ENCODE measurements at places on chromosomes 12 and 14. TPM values are rescaled to one million over a fixed set of nuclear protein-coding genes. Genes with fewer than 3 reads are reported as not detected.
A peak's percentile ranks its signal among the peaks of the same experiment; 100 is the strongest.

The RTL1 gene
- total RNA-seq, result not detected

DNA sequence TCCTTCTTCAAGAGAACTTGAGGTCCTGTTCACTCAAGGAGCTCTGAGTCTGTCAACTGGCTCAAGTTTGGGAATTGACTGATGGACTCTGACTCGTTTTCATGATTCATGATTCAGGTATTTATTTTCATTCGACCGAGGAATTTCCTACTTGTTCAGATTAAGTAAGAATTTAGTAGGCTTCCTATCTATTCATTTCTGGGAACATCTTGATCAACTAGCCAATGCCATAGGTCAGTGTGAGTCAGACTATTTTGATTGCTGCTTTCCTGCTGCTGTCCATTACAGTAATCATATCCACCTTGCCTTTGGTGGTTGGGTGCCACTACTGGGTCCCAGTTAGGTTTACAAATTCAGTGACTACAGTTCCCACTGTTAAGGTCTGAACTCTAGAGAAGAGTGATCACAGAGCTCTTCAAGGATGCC, 6.1 kb downstream of the FAM186A start:
- H3K27me3 ChIP-seq, result no peaks in the 10 kb centered on the region
- H3K36me3 ChIP-seq, result no peaks in the 10 kb centered on the region
- no peaks in the 10 kb centered on the region for H3K4me1 ChIP-seq
- H3K4me3 ChIP-seq, result no peak overlapping the region

The GPR132 gene
- 47.3 TPM for total RNA-seq

DNA sequence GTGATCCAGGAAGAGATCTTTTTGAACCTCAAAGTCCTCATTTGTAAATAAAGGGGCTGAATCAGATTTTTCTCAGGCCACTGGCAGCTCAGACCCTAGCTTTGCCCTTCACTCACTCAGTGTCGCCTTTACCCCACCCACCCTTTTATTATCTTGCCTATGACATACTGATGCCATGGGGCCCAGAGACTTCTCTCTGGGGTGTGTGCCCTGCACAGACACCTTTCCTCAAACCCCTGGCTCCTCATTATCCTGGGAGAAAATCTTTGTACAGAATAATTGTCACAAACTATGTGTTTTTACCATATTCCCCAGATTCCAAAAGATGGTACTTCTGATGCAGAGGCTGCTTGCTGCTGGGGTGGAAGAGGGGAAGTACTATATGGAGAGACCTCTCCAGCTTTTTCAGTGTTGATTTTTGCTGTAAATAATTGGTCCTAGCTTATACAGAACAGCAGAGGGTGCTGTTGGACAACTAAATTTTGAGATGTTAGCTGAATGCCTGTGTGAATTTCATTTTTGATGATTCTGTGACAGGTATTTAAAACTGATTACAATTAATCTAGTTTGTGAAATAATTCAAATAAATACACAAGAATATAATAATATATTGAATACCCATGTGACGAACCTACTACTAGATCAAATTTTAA, 53.9 kb upstream of the DCD start:
- H3K36me3 ChIP-seq, result no peaks in the 10 kb centered on the region
- DNase-seq, result peak; percentile 55
- H3K4me1 ChIP-seq, result no peaks in the 10 kb centered on the region
- no peaks in the 10 kb centered on the region for H3K27me3 ChIP-seq
- H3K4me3 ChIP-seq, result no peak overlapping the region

The CLEC7A gene
- 0.89 TPM for total RNA-seq

DNA sequence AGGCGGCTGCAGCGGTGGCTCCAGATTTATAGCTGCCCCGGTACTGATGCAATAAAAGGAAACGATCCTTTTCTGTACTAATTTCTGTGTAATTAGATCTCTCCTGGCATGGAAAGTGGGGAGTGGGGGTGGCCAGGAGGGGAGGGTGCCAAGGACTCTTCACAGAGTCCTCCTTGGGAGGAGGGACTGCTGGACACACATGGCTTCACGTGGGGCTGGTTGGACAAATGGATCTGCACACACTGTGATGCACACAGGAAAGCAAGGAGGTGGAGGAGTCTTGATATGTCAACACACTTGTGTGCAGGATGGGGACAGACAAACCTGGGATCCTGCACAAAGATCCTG, 23.8 kb upstream of the ATP5MC2 start:
- H3K27ac ChIP-seq, result no peak overlapping the region
- no peak for DNase-seq
- no peaks in the 10 kb centered on the region for H3K36me3 ChIP-seq
- H3K4me3 ChIP-seq, result no peak overlapping the region
- peaks cover 46% of the 10 kb centered on the region for H3K27me3 ChIP-seq
- H3K4me1 ChIP-seq, result peaks cover 23% of the 10 kb centered on the region

The AHNAK2 gene
- total RNA-seq, result 0.06 TPM

- no peak for DNase-seq
- no peaks in the 10 kb centered on the region for H3K36me3 ChIP-seq
- no peak overlapping the region for H3K27ac ChIP-seq
- no peaks in the 10 kb centered on the region for H3K27me3 ChIP-seq
- H3K4me1 ChIP-seq, result no peaks in the 10 kb centered on the region
Observed at GRCh38 chr14:30443368-30444007, 115.5 kb upstream of the G2E3 start.

GRCh38 chr12:132268674-132269073, 60.7 kb downstream of the GALNT9 start:
- no peaks in the 10 kb centered on the region for H3K36me3 ChIP-seq
- H3K27ac ChIP-seq, result no peak overlapping the region
- DNase-seq, result no peak
- no peaks in the 10 kb centered on the region for H3K4me1 ChIP-seq
- no peak overlapping the region for H3K4me3 ChIP-seq
- no peaks in the 10 kb centered on the region for H3K27me3 ChIP-seq

GRCh38 chr14:55267820-55268219, 3.4 kb upstream of the FBXO34 start:
- no peak overlapping the region for H3K27ac ChIP-seq
- H3K36me3 ChIP-seq, result no peaks in the 10 kb centered on the region
- H3K4me1 ChIP-seq, result peaks cover 14% of the 10 kb centered on the region
- no peaks in the 10 kb centered on the region for H3K27me3 ChIP-seq

DNA sequence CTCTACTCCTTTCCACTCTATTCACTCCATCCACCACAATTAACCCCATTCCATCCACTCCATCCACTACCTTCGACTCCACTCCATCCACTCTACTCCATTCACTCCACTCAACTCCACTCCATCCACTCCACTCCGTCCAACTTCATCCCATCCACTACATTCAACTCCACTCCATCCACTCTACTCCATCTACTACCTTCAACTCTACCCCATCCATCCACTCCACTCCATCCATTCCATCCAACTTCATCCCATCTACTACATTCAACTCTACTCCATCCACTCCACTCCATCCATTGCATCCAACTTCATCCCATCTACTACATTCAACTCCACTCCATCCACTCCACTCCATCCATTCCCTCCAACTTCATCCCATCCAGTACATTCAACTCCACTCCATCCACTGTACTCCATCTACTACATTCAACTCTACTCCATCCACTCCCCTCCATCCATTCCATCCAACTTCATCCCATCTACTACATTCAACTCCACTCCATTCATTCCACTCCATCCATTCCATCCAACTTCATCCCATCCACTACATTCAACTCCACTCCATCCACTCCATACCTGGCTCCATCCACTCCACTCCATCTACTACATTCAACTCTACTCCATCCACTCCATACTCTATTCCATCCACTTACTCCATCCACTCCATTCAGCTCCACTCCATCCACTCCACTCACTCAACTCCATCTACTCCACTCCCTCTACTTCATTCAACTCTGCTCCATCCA, 16.4 kb downstream of the HNF1A start:
- no peaks in the 10 kb centered on the region for H3K27me3 ChIP-seq
- H3K27ac ChIP-seq, result no peak overlapping the region
- DNase-seq, result no peak
- no peak overlapping the region for H3K4me3 ChIP-seq

- peaks cover 8% of the 10 kb centered on the region for H3K36me3 ChIP-seq
- no peaks in the 10 kb centered on the region for H3K4me1 ChIP-seq
- H3K27ac ChIP-seq, result no peak overlapping the region
- no peak for DNase-seq
- no peaks in the 10 kb centered on the region for H3K27me3 ChIP-seq
- no peak overlapping the region for H3K4me3 ChIP-seq
Observed at GRCh38 chr12:132103542-132104308, 40.4 kb downstream of the DDX51 start.

GRCh38 chr14:64663174-64663573, 41.0 kb upstream of the PLEKHG3 start:
- no peak overlapping the region for H3K27ac ChIP-seq
- no peaks in the 10 kb centered on the region for H3K36me3 ChIP-seq
- no peaks in the 10 kb centered on the region for H3K4me1 ChIP-seq
- no peaks in the 10 kb centered on the region for H3K27me3 ChIP-seq

The LRRIQ1 gene
- total RNA-seq, result not detected

GRCh38 chr12:108950991-108951739, 69.7 kb downstream of the SVOP start:
- H3K4me3 ChIP-seq, result no peak overlapping the region
- DNase-seq, result peak; percentile 76
- H3K4me1 ChIP-seq, result peaks cover 7% of the 10 kb centered on the region
- H3K27me3 ChIP-seq, result no peaks in the 10 kb centered on the region

GRCh38 chr14:30559638-30560091, 707 bp downstream of the G2E3 start:
- H3K4me3 ChIP-seq, result peak overlapping the region; percentile 97
- peak overlapping the region; percentile 82 for H3K27ac ChIP-seq
- H3K27me3 ChIP-seq, result no peaks in the 10 kb centered on the region

The ATP5F1B gene
- 243 TPM for total RNA-seq

- H3K36me3 ChIP-seq, result no peaks in the 10 kb centered on the region
- no peaks in the 10 kb centered on the region for H3K4me1 ChIP-seq
- H3K27ac ChIP-seq, result no peak overlapping the region
- no peak for DNase-seq
- no peak overlapping the region for H3K4me3 ChIP-seq
- no peaks in the 10 kb centered on the region for H3K27me3 ChIP-seq
Observed at GRCh38 chr12:89064780-89065179, 287.5 kb downstream of the DUSP6 start.
